Endothelial cell of umbilical vein (primary cell): ENCODE measurements at places on chromosomes 5 and 9. TPM values are rescaled to one million over a fixed set of nuclear protein-coding genes. Genes with fewer than 3 reads are reported as not detected.

DNA sequence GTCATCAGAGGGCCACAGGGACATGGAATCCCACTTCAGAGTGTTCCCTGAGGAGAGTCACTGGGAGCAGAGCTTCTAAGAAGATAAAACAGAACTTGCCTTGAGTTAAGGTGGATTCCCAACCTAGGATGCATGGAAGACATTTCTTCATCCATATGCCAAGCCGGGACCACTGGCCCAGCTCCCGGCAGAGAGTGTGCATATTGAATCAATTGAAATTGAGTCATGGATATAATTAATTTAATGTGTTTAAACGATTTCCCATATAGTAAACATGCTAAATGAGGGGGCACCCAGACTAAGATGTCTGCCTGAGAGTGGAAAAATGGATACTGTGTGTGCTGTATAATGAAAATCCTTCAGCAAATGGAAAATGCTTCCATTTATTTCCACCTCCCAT, 194.4 kb upstream of the TBC1D2 start:
- no peak for DNase-seq

DNA sequence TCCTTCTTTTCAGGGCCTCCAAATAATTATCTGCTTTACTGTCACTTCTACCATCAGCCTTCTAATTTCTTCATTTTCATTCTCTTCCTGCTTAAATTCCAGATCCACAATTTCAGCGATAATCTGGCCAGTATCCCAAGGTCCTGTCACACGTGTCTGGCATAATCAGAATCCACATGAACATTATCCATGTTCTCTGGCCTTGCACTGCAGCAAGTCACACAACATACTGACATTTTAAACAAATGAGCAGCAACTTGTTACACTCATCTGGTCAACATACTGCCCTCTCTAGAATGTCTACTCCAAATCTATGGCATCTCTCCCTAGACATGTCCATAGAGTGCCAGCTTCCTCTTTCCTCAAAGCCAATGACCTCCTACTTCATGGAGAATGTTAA, 43.8 kb upstream of the RASEF start:
- no peak for DNase-seq

- DNase-seq, result no peak
Measured at GRCh38 chr9:98879963-98880310, 63.8 kb upstream of the COL15A1 start.

Gene CSF1R
- not detected in 2 replicates for total RNA-seq

Gene PCDH12
- total RNA-seq, result 18.5 and 20.4 TPM in 2 replicates
